Left colon (tissue), 2 donors: ENCODE measurements at places on chromosomes 16 and 17. TPM values are rescaled to one million over a fixed set of nuclear protein-coding genes. Genes with fewer than 3 reads are reported as not detected.

CDH11 gene
- 4.4 TPM for total RNA-seq

MYL4 gene
- total RNA-seq: not detected

HCRT gene
- total RNA-seq: not detected

LPO gene
- total RNA-seq: not detected

DNA sequence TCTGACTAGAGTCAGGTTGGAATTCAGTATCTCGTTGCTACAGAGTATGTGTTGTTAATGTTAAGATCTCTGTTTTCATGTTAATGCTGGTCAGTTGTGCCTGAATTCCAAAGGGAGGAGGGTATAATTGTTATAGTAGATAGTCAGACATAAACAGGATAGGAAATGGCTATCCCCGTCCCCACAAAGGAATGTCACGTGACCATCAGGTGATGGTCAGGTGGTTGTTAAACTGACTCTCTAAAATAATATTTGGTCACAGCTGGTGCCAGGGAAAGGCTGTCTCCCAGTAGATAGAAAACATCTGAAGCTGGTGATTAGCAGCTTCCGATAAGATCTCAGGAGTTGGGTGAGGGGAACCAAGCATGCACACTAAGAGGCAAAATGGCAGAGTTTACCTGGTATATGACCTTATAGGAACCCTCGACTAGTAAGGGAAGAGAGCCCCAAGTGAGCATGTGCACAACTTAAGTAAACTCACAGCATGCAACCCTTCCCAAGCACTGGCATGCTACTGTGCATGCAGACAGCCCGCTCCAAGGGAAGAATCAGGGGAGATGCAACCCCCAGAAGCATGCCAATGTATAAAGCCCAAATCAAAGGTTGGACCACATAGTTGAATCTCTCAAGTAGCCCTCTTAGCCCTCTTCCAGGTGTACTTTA is 27.4 kb upstream of the SLC6A2 start:
- no peak for DNase-seq

- no peak for DNase-seq
Observed at GRCh38 chr16:49596068-49596467, 222.5 kb downstream of the C16orf78 start.
